ENCODE measurements at places on chromosomes 2 and 18.

- DNase-seq = no peak
Observed at GRCh38 chr2:208686665-208687064, 280.1 kb downstream of the PTH2R start.

- DNase-seq = no peak
Observed at GRCh38 chr2:39660612-39661236, 5.0 kb upstream of the TMEM178A start.

DNA sequence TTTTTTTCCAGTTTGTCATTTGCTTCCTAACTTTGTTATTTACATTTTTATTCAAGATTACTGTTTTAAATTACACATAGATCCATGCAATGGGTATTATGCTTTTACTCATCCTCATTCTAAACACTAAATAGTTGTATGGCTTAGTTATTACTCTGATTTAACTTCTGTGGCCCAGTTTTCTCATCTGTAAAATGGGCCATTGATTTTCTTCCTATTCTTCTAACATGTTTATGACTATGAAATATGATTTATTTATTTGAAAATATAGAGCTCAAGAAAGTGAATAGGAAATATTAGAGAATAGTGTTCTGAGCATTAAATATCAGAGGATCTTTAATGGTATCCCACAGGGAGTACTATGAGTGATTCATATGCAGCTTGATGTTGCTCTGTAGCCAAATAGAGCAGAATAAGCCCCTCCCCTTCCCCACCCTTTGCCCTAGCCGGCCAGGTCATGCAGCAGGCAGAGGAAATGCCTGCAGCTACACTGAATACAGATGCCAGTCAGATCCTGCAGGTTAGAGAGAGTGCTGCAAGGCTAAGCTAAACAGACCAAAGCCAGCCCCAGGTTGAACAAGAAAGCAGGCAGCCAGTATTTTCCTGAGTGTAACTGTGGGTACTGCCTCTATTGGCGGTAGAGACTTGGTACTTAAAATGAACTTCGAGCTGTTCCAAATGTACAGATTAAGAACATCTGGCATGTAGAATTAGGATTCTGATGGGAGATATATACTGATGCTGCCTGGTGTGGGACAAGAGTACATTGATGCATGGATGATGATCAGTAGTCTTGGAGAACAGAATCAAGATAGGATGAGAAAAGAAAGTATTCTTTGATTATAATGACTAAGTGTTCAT is 11.7 kb upstream of the ACYP2 start:
- DNase-seq = no peak

- DNase-seq = no peak
Observed at GRCh38 chr18:11512096-11513025, 97.0 kb upstream of the SLC35G4 start.
